ENCODE measurements at places on chromosomes 2 and 18. TPM values are rescaled to one million over a fixed set of nuclear protein-coding genes. Genes with fewer than 3 reads are reported as not detected.

- no peak for DNase-seq
Measured at GRCh38 chr18:21853016-21853415, 112.4 kb downstream of the MIB1 start.

DNA sequence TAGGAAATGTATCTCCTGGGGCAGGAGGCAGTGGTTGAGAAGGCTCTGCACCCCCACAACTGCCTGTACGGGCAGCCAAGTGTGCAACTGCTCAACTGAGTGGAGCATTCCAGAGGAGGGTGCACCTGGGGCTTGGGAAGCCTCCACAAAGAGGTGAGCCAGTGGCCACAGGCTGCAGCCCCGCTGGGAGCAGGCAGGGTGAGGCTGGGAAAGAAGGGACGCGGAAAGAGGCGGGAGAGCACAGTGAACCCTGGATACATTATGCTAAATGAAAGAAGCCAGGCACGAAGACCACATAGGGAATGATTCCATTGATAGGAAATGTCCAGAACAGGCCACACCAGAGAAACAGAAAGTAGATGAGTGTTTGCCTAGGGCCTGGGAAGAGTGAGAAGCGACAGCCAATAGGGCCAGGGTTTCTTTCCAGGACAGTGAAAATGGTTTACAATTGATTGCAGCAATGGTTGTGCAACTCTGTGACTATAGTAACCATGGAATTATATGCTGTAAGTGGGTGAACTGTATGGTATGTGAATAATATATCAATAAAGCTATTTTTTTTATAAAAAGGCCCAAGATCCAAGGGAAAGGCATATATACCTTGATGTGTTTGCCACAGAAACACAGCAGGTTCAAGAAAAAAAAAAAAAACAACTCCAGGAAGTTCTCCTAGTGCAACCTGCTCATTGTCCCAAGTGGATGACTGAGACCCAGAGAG lies 82.4 kb downstream of the DDX1 start:
- no peak for DNase-seq

DNA sequence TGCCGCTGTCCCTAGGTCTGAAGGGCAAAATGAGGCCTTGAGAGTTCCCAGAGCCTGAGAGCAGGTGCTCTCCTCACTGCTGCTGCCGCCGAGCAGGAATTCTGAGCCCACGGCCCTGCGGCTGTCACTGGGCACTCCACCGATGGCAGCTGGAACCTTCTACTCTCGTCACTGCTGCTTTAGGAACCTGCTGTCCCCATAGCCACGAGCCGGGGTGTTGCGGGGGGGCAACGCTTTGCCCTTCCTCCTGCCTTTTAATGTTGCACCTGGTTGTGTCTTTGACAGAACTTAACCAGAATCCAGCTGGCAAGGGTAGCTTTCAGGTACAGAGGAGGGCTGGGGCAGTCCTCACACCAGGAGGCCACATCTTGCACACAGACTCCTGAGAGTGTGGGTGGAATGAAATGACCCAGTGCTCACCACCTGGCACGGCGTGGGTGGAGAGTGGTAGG lies 32.3 kb downstream of the NCK2 start:
- peak; percentile 51 for DNase-seq

GRCh38 chr2:239533569-239534316 lies 132.9 kb upstream of the HDAC4 start:
- DNase-seq: no peak

DNA sequence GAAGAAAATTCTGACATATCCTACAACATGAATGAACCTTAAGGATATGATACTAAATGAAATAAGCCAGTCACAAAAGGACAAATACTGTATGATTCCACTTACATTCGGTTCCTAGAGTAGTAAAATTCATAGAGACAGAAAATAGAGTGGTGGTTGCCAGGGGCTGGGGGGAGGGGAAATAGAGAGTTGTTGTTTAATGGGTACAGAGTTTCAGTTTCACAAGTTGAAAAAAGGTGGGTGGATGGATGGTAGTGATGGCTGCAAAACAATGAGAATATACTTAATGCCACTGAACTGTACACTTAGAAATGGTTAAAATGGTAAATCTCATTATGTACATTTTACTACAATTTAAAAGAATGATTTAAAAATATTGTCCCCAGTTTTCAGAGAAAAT lies 53.3 kb upstream of the NFU1 start:
- DNase-seq: peak; percentile 72

- DNase-seq: peak; percentile 32
Measured at GRCh38 chr2:179049203-179049545, 763 bp downstream of the CCDC141 start.

The ANKRD23 gene
- 5.3 TPM for total RNA-seq

DNA sequence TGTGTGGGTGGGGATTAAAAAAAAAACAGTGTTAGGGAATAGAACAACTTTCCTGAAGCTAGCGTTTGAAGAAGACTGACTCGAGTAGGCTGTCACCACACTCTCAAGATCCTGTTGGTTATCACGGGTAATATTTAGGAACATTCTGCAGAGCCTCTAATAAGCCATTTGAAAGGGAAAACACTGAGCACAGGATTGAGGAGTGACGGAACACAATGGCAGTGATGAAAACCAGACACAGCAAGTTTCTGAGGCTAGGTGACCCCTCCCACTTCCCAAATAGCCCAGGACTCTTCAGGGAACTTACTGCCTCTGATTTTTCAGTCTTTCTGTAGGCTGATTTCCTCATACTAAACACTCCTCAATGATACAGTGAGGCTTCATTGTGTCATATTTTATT lies 88.2 kb upstream of the TMEM200C start:
- DNase-seq: no peak

Data from activated CD8-positive, alpha-beta T cell treated with anti-CD3 and anti-CD28 coated beads for 36 hours (primary cell).